ENCODE measurements at places on chromosomes 4 and X.

GRCh38 chr4:2650276-2650675 lies 105.9 kb downstream of the TNIP2 start:
- no peak for DNase-seq

DNA sequence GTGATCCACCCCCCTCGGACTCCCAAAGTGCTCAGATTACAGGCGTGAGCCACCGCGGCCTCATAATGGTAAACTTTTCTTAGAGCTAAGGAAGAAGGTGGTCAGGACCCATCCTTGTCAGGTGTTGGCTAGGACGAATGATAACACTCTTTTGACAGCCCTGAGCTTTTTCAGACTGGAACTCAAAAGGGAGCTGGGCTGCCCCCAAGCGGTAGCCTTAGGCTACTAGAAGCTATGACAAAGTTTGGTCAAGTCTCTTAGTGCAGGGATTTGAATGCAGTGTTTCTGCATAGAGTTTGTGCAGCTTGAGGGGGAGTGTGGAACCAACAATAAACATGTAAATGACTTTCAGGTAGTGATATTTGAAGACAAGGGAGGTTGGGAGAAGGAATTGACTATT lies 11.8 kb upstream of the HSD17B10 start:
- DNase-seq: peak; percentile 46

DNA sequence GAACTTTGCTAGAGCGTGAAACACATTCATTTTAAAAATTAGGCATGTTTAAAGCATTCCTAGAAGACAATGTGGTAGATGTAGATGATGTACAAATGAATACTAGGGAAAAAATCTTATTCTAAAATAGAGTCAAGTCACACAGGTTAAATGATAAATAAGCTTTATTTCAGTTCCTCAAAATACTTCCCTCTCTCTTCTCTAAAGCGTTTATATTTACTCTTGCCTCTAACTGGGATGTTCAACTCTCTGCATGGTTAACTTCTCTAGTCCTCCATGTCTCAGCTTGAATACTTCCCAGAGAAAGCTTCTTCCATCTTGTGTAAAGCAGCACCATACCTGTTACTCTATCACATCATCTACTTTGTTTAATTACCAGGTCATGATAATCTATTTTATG lies 30.9 kb upstream of the GLRA3 start:
- no peak for DNase-seq

GRCh38 chr4:8637456-8637984 lies 45.0 kb downstream of the CPZ start:
- no peak for DNase-seq

GRCh38 chr4:29310252-29310651 lies 1409.9 kb upstream of the PCDH7 start:
- no peak for DNase-seq

GRCh38 chr4:155972098-155972497 lies 18.4 kb upstream of the CTSO start:
- DNase-seq: no peak

DNA sequence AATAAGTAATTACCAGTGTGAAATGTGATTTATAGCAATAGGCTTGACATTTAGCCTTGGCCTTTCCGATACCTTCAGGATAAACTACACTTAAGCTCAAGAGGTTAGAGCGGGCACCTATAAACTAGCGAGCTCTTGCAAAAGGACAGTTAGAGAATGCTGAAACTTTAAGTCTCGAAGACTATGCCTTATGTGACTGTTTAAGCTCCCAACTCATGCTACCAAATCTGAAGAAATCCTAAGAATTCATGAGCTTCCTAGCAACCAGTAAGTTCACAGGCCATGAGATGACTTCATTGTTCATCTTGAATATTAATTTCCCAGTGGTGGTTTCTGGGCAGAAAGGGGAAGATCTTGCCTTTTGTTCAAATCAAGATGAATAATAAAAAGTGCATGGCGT lies 4.7 kb downstream of the STOX2 start:
- DNase-seq: no peak

DNA sequence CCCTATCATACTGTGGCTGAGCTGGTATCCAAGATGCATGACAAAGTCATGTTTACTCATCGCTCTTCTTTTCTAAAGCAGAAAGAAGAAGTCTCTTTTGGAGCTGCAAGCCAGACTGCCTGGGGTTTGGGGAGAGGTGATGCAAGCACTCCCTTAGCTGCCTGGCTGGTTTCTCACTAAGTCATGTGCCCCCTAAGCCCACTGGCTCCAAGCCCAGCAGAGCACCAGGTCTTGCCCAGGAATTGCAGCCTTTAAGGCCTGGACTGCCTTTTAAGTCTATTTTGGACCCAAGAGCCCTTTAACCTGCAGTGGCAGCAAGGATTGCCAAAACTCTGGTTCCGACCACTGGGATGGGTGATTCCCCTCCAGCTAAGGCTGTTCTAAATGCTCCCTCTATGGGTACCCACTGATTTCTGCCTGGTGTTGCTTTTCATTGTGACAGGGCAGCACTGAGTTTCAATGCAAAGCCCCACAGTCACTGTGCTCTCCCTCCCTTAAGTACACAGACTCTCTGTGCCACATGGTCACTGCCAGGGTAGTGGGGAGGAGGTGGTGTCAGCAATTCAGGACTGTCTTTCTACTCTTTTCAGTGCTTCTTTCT lies 548.6 kb downstream of the TLL1 start:
- DNase-seq: no peak

DNA sequence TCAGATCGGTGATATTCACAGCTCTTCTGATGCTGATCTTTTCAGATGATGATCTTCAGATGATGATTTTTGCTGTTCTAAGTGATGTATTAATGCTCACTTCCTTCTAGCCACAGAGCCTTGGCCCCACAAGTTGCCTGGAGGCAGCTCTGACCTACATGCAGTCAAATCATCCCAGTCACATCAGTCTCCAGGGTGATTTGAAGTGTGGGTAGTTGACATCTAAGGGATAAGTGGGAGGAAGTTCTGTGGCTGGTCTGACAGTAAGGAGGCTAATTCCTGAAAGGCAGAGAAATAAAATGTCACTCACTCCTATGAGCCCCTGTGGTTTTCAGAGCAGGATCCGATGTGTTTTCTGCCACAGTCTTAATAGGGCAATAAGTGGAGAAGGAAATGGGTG lies 79.8 kb upstream of the RPL34 start:
- DNase-seq: no peak

- DNase-seq: no peak
Measured at GRCh38 chr4:2104556-2105345, 45.6 kb downstream of the NAT8L start.

DNA sequence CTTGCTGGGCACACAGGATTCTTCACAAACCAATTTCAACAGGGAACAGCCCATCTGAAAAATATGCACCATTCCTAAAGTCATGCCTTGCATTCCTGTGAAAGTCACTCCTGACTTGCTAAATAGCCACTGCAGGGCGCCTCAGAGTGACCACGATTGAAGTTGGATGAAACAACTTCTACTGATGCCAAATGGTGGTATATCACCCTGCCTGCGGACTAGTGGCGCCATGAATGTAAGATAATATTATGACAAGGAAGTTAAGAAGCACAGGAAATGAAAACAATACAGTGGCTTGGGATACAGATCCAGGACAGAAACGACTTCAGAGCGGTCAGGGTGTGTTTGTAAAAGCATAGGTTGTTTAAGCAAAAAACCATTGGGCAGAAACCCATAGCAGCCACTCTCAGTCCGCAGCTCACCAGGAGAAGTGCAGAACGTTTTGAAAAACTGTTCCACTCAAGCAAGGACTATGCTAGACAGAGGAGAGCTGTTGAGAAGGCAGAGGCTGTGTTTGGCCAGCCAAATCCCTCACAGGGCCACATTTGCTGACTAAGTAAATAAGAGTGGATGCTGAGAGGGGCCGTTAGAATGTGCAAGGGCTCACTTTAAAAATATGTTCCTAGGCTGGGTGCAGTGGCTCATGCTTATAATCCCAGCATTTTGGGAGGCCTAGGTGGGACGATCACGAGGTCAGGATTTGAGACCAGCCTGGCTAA lies 250.4 kb downstream of the PTTG2 start:
- no peak for DNase-seq

DNA sequence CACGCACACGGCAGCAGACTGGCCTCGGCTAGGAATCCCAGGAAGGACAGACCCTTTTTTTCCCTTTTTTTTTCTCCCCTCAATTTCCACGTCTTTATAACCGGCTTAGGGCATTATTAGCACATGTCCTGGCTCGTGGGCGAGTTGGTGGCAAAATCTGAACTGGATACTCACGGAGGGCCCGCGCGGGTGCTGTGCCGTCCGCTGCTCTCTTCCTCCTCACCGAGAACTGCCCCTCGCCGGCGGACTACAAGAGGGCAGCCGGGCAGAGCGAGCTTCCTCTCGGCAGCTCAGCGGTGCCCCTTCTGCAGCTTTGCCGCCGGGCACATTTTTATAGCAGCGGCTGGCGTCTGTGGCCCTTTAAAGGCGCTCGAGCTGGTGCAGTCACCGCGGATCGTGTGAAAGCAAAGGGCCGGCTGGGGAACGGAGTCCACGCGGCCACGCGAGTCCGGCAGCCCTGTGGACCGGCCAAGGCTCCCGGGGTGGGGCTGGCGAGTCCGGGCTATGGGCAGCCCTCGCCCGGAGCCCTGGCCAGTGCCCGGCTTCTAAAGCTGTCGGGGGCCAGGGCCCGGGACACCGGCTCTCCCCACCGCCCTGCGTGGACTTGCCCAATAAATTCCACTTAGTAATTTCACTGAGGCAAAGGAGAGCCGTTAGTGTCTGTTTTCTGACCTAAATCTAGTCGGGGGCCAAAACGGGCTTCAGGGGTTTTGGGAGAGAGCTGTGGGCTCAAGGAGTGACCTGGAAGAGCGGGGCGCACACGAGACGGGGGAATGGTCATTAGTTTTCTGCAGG lies 1.3 kb upstream of the CITED1 start:
- peak; percentile 3 for DNase-seq

DNA sequence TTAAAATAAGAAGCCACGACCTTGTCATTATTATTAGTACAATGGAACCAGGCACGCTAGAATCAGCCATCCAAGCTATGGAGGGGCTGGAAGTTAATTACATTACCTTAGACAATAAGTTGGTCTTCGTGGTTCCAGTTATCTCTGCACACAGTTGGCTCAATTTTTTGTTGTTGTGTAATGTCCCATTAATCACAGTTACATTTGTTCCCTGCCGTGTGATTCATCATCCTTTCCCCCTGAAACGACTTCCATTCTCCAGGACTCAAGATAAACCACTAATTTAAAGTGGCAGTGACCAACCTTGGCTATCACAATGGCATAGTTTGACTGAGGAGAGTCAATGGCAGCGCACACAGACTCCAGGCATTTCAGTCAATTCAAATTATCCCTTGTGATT lies 905.0 kb downstream of the RAB28 start:
- no peak for DNase-seq

DNA sequence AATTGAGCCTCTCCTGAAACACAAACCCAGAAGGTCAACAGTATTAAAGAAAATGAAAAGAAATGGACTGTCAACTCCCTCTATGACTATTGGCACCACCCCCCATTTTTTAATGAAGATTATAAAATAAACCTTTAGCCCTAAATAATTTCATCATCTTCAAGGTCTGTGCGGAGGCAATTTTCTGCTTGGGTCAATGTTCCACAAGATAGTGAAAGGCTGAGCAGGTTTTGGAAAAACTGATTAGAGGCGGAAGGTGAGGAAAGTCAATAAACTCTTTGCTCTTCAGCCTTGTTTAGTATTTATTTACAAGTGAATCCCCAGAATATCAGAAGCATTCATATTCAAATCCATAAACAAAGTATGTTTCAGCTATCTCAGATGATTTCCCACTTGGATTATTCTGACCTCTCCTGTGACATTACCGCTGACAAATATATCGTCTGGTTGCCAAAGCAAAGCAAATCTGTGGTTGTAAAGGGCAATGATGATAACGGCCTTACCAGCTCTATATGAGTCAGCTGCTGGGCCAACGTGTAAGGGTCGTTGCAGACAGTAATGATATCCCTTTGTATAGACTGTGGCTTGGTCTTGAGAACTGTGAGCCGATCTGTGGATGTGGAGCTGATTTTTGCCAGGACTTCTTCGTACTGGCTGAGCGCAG lies 24.0 kb downstream of the RASGEF1B start:
- no peak for DNase-seq

DNA sequence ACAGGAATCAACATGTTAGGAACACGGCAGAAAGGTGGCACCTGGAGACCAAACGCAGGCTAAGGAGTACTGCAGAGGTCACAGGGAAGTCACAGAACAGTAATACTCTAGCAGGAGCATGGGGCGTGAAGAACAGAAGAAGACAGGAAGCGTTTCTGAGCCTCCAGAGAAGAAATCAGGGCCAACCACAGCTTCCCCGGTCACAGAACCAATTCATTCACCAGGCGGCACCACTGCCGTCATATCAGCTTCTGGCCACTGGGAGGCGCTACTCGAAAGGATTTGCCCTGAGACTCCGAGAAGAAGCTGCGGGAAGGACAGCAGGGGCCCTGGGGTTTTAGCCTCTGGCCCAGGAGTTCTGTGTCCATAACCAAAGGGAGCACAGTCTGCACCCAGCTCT lies 78.0 kb upstream of the DRD5 start:
- peak; percentile 76 for DNase-seq

GRCh38 chr4:14023036-14023435 lies 395.5 kb upstream of the BOD1L1 start:
- no peak for DNase-seq

GRCh38 chrX:46326161-46326560 lies 219.1 kb downstream of the ZNF674 start:
- DNase-seq: no peak

DNA sequence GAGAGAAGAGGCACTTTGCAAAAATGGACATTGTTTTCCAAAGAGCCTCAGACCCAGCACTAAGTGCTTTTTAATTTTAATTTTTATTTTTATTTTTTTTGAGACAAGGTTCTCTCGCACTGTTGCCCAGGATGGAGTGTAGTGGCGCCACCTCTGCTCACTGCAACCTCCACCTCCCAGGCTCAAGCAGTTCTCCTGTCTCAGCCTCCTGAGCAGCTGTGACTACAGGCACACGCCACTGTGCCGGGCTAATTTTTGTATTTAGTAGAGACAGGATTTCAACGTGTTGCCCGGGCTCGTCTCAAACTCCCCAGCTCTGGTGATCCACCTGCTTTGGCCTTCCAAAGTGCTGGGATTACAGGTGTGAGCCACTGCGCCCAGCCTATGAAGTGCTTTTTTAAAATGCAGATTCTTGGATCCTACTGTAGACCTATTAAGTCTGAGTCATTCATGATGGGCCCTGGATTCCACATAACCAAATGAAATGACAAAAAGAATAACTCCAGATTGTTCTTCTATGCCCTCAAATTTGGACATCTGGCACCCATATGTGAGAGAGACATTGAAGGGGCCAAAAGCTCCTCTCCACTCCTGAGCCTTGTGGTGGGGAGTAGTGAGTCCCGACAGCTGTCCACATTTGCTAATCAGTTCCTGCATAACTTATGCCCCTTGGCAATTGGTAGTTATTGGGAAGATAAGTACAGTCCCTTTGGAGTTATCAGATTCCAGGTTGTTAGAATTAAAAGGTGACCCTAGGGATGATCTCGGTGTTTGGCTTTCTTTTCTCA lies 3.6 kb downstream of the NOCT start:
- no peak for DNase-seq

DNA sequence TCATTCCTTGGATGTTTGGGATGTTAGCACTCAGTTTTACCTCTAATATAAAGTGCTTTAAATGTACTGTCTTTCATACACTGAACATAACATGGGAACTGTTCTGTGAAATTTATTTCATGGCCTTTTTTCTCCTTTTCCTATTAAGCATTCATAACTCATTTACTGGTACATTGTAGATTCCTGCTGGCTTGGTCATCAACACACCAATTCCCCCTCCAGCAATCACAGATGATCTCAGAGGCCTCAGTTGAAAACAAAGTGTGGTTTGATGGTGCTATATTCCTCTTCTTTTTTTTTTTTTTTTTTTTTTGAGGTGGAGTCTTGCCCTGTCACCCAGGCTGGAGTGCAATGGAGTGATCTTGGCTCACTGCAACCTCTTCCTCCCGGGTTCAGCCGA lies 61.9 kb upstream of the FAM47B start:
- DNase-seq: no peak

Measured in stimulated activated CD4-positive, alpha-beta T cell treated with anti-CD3 and anti-CD28 coated beads, Interleukin-1b, Interleukin-23, amount 100 ng/mL, for 48 hours (primary cell).